ENCODE measurements at places on chromosomes 13 and 19.
A peak's percentile ranks its signal among the peaks of the same experiment; 100 is the strongest.

DNA sequence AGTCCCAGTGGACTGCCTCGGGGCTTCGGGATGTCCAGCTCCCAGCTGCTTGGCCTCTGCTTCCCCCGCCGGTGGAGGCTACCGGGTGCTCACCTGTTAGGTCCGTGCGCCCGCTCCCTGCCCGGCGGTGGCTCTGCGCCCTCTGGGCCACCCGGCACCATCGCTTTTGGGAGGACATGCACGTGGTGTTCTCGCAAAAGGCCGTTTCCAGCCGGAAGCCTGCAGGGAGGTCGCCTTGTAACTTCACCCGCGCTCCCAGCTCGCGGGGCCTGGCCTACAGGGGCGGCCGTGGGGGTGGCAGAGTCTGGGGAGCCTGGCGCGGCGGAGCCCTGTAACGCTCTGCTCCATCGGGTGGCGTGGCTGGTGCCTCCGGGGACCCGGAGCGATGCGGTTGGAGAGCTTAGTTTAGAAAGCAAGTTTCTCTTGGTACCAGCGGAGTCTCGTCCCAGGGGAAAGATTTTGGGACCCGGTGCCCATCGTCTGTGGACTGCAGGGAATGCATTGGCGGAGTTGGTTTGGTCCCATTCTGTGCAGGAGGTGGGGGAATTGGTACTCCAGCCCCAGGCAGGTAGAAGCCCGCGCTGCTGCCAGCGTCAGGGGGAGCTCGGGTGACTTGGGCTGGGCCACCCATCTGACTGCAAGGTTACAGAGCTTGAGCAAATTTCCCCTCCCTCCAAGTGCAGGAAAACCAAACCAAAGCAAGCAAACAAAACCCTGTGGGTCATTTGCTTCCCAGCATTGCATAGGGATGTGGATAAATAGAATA, 673 bp downstream of the SPATA13 start:
- no peaks in the 10 kb centered on the region for H3K27me3 ChIP-seq
- H3K27ac ChIP-seq, result peak overlapping the region; percentile 81
- peak overlapping the region; percentile 50 for H3K4me3 ChIP-seq
- peak; percentile 58 for DNase-seq

- H3K4me3 ChIP-seq, result no peak overlapping the region
- DNase-seq, result no peak
- no peak overlapping the region for H3K27ac ChIP-seq
- no peaks in the 10 kb centered on the region for H3K27me3 ChIP-seq
Observed at GRCh38 chr13:111034811-111035210, 80.3 kb upstream of the ARHGEF7 start.

GRCh38 chr19:18113827-18114226, 16.2 kb downstream of the MAST3 start:
- no peak for DNase-seq
- no peaks in the 10 kb centered on the region for H3K27me3 ChIP-seq
- H3K36me3 ChIP-seq, result no peaks in the 10 kb centered on the region
- H3K4me1 ChIP-seq, result peaks cover 31% of the 10 kb centered on the region

DNA sequence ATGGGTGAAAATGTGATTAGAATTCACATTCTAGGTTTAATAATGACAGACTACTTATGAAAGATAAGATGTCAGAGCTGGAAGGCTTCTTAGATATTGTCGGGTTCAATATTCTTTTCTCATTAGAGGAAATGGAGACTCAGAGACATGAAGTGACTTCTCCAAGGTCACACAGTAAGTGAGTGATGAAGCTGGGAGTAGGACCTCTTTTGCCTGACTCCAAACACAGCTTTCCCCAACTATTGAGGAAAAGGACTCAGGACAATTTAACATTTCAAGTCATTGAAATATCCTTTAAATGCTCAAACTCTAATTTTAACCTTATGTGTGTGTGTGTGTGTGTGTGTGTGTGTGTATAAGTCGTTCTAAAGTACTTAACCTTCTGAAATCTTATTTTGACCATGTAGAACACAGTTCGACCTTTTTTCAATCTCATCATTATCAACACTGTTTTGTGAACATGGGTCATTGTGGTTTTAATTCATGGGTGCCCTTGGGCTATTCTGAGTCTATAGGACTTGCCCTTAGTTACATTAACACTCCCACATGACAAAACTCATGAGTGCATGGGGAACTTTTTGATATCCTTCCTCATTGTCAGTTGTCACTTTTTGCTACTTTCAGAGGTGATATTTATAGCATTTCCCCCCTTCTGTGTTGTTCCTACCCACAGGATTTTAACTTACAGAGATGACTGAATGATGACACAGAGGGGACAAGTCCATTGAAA, 53.0 kb downstream of the LRCH1 start:
- H3K27me3 ChIP-seq, result no peaks in the 10 kb centered on the region
- peak overlapping the region; percentile 10 for H3K27ac ChIP-seq
- H3K36me3 ChIP-seq, result no peaks in the 10 kb centered on the region
- DNase-seq, result no peak
- peaks cover 28% of the 10 kb centered on the region for H3K4me1 ChIP-seq

DNA sequence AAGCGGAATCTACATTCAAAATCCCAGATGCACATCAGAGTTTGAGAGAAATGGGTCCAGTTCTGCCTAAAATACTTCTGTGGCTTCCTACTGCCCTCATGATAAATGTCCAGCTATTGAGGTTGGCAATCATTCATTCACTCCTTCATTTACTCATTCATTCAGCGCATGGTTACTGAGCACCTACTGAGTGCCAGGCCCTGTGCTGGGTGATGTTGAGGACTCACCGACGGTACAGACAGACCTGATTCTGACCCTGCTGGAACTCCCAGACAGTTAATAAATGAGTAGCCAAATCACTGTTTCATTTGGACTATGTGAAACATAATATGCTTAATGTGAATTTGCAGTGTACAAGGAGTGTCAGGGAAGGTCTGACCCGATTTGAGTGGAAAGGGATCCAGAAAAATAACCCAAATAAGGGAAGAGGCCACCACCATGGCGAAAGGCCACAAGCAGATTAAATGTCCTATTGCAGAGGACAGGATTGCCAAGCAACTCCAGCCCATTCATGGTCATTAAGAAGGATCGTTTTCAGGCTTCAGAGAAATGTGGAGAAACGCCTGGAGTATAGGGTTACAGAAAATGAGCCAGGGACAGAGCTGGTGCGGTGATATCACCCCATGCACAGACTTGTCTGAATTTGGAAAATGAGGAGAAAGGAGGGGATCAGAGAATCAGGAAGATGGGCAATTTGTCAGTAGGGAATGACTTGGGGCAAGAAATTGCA, 20.5 kb downstream of the DYRK1B start:
- H3K36me3 ChIP-seq, result no peaks in the 10 kb centered on the region
- no peaks in the 10 kb centered on the region for H3K4me1 ChIP-seq
- H3K27me3 ChIP-seq, result no peaks in the 10 kb centered on the region
- DNase-seq, result no peak

DNA sequence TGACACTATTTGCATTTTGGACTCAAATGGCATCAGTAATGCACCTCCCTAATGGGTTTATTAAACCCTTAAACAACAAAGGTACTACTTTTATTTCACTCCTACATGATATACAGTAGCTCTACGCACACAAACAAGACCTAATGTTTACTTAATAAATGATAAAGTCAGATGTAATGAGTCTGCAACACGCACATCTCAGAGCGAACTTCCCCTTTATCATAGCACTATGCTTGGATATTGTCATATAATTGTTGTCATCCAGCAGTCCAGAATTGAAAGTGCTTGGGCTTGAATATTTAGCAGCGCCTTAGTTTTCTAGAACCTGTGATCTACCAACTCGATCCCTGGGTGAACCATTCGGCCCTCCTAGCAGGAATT, 772 bp downstream of the PARP4 start:
- peaks cover 30% of the 10 kb centered on the region for H3K4me1 ChIP-seq
- no peaks in the 10 kb centered on the region for H3K27me3 ChIP-seq
- DNase-seq, result peak; percentile 49
- no peaks in the 10 kb centered on the region for H3K36me3 ChIP-seq
- peak overlapping the region; percentile 94 for H3K27ac ChIP-seq
- H3K4me3 ChIP-seq, result peak overlapping the region; percentile 78

DNA sequence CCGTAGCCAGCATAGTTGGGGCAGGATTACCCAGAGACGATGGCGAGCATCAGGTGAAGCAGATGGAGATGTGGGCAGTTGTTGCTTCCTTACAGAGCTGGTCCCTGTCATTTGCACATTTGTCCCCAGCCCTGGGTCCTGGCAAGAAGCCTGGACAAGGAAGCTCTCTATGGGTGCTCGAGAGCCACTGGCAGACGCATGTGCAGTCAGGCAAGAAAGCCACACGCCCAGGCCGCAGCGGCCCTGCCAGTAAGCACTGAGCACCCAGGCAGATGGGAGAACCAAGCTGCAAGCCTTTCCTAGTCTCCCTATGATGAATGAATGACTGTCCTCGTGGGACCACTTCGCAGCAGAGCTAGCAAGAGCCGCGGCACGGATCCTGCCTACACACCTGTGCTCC, 182.8 kb downstream of the FOXO1 start:
- H3K4me3 ChIP-seq, result no peak overlapping the region
- no peak for DNase-seq
- H3K36me3 ChIP-seq, result no peaks in the 10 kb centered on the region
- no peaks in the 10 kb centered on the region for H3K27me3 ChIP-seq
- no peak overlapping the region for H3K27ac ChIP-seq

DNA sequence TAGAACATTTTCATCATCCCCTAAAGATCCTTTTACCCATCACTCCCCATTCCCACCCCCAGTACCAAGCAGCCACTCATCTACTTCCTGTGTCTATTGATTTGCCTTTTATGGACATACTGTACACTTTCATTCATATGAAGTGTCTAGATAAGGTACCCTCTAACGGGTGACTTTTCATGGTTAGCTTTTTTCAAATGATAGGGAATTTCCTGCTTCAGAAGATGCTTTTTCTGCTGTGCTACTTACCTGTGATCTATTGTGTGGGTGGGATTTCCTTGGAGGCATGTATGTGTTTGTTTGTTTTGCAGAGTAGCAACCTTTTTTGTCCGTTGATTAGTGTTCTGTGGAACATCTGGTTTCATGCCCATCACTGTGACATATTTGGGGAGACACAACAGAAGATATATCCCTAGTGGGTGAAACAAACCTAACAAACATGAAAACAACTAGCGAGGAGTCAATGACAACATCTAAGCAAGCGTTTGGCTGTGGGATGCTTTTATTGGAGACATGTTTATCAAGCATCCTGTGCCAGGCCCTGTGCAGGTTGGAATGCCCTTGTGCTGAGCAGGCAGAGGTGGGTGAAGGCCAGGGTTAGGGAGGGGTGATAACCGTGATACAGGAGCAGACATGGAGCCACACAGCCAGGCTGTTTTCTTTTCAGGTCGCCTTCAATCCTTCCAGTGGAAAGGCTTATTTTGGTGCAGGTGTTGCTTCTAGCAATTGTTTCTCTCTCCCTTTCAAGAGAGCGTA, 17.6 kb downstream of the SPINT2 start:
- H3K4me3 ChIP-seq, result no peak overlapping the region
- DNase-seq, result no peak
- no peak overlapping the region for H3K27ac ChIP-seq
- H3K4me1 ChIP-seq, result peaks cover 49% of the 10 kb centered on the region
- no peaks in the 10 kb centered on the region for H3K36me3 ChIP-seq
- H3K27me3 ChIP-seq, result no peaks in the 10 kb centered on the region

GRCh38 chr19:10565028-10565566, 713 bp downstream of the KRI1 start:
- DNase-seq, result peak; percentile 55
- peak overlapping the region; percentile 97 for H3K4me3 ChIP-seq
- H3K4me1 ChIP-seq, result peaks cover 42% of the 10 kb centered on the region
- H3K27ac ChIP-seq, result peak overlapping the region; percentile 88
- H3K27me3 ChIP-seq, result no peaks in the 10 kb centered on the region

DNA sequence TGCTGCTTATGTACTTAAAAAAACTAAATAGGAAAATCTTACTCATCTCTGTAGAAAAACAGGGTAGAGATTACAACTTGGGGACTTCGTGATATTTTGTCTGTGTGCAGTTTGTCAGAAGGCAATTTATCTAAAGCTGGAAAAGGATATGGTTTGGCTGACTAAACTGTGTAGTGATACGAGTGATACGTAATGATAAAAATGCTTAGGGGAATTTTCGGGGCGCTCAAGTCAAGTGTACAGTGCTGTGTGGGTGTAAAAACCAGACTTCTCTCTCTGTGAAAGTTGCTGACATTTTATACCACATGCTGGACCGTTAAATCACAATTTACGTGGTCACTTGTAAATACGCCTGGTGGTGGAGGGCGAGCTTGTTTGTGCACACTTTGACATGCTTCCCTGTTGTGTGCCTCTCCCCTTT, 221.7 kb downstream of the KCNRG start:
- H3K4me3 ChIP-seq, result no peak overlapping the region
- H3K27me3 ChIP-seq, result no peaks in the 10 kb centered on the region
- no peaks in the 10 kb centered on the region for H3K4me1 ChIP-seq
- no peaks in the 10 kb centered on the region for H3K36me3 ChIP-seq
- H3K27ac ChIP-seq, result no peak overlapping the region
- no peak for DNase-seq

- peaks cover 6% of the 10 kb centered on the region for H3K4me1 ChIP-seq
- peak; percentile 75 for DNase-seq
- no peaks in the 10 kb centered on the region for H3K27me3 ChIP-seq
- no peaks in the 10 kb centered on the region for H3K36me3 ChIP-seq
Observed at GRCh38 chr13:43307921-43308433, 284.6 kb downstream of the DNAJC15 start.

- H3K4me3 ChIP-seq, result no peak overlapping the region
- H3K27me3 ChIP-seq, result no peaks in the 10 kb centered on the region
- no peaks in the 10 kb centered on the region for H3K36me3 ChIP-seq
Observed at GRCh38 chr19:38308006-38308766, 4.1 kb downstream of the C19orf33 start.

DNA sequence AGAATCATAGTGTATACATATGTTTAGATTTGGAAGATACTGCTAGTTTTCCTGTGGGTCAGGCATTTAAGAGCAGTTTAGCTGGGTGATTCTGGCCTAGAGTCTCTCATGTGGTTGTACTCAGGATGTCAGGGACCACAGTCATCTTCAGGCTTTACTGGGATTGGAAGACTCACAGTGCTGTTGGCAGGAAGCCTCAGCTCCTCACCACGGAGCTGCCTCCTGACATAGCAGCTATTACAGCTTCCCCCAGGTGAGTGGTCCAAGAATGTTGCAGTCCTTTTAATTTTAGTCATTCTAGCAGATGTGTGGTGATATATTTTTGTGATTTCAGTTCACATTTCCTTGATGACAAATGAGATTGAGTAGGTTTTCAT, 16.9 kb upstream of the GPR18 start:
- no peak overlapping the region for H3K27ac ChIP-seq
- no peak overlapping the region for H3K4me3 ChIP-seq
- DNase-seq, result no peak
- no peaks in the 10 kb centered on the region for H3K4me1 ChIP-seq
- no peaks in the 10 kb centered on the region for H3K27me3 ChIP-seq
- no peaks in the 10 kb centered on the region for H3K36me3 ChIP-seq

DNA sequence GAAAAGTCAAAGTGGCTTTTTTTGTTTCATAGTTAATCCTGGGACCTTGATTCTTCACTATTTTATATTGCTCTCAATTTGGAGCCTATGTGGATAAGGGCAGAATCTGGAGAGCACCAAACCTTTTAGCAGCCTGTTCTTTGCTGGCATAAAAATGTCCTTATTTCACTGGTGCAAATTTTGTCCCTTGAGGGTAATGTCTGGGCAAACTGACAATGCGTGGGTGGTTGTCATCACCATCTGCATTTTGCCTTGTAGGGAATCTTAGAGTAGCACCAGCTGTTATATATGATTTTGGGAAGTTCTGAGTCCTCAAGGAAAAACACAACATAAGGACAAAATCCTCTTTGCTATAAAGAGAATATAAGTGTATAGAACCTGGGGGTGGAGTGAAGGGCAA, 336.9 kb upstream of the HTR2A start:
- no peak overlapping the region for H3K4me3 ChIP-seq
- no peaks in the 10 kb centered on the region for H3K36me3 ChIP-seq
- H3K4me1 ChIP-seq, result no peaks in the 10 kb centered on the region
- DNase-seq, result no peak

- H3K4me1 ChIP-seq, result no peaks in the 10 kb centered on the region
- no peak overlapping the region for H3K4me3 ChIP-seq
- DNase-seq, result no peak
- H3K27me3 ChIP-seq, result no peaks in the 10 kb centered on the region
- H3K27ac ChIP-seq, result no peak overlapping the region
- no peaks in the 10 kb centered on the region for H3K36me3 ChIP-seq
Observed at GRCh38 chr19:35363001-35363590, 4.8 kb downstream of the FFAR3 start.

All from transverse colon (tissue), 4 donors.